ENCODE measurements at places on chromosomes 3 and 15.

DNA sequence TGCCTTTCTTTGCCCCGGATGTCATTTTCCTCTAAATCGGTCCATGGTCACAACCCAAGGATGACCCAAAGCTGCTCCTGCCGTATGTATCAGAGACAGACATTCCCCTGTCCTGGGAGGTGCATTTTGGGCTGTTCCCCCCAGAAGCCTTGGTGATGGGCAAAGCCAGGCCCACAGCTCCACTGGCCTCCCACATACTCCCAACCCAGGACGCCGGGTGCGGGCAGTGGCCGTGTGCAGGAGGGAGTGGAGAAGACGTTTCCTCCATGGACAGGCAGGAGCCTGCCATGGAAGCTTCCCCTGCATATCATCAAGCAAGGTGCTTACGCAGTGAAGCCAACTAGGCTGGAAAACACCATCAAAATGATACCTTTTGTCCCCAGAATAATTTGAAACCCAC lies 175.0 kb downstream of the ATP10A start:
- no peak for DNase-seq

- no peak for DNase-seq
Measured at GRCh38 chr3:38083871-38084333, 44.9 kb downstream of the DLEC1 start.

DNA sequence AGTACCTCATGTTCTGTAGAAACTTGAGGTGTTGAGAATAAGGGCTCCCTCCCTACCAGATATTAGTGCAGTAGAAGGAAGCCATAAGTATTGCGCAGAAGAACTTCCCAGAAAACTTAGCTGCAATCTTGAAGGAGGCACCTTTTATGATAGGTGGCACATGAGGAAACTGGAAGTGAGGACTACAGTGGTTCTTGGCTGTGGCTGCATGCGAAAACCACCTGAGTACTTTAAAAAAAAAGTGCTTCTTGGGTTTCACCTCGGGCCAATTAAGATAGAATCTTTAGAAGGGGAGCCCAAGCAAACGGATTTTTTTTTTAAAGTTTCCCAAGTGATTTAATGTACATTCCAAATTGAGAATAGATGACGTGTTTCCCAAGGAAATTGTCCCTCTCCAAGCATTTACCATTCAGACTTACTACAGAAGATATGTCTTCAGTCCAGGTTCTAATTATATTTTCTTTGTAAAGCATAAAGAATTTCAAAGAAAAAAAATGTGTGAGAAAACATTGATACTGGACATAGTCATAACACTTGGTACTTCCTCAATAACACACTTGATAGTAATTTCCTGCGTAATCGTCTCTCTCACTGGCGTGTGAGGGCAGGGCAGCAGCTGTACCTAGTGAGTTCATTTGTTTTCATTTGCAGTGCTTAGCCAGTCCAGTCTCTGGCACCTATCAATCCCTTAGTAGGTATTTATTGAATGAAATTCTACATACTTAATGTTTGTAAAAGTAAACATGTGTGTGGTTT lies 12.3 kb upstream of the NR1I2 start:
- no peak for DNase-seq

DNA sequence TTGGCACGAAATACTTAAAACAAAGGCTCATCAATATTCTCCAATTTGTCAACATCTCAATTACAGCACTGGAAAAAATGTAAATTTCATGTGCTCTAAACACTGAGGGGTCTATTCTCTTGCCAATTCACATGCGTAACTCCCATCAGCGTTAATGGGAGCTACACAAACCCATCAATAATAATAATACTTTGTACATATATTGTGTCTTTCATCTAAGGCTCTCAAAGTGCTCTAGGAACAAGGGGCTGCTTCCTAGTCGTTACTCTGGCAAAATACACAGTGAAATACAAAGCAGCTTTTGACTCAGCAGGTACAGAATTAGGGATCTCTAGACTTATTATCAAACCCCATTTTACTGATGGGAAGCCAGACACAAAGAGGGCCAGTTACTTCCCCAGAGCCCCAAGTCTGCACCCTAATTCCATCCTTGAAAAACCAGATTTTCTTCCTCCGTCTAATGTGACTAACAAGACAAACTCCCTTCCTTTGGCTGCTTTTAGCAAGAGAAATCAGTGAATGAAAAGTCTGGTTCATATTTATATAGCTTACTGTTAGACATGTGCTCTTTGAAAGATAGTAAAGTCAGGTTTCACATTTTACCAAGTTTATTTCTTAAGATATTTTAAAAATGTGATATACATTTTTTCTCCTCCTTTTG lies 20.0 kb downstream of the MEIS2 start:
- no peak for DNase-seq

GRCh38 chr15:79724804-79725203 lies 172.0 kb downstream of the MTHFS start:
- no peak for DNase-seq

- no peak for DNase-seq
Measured at GRCh38 chr3:130711565-130712324, 34.9 kb downstream of the PIK3R4 start.

DNA sequence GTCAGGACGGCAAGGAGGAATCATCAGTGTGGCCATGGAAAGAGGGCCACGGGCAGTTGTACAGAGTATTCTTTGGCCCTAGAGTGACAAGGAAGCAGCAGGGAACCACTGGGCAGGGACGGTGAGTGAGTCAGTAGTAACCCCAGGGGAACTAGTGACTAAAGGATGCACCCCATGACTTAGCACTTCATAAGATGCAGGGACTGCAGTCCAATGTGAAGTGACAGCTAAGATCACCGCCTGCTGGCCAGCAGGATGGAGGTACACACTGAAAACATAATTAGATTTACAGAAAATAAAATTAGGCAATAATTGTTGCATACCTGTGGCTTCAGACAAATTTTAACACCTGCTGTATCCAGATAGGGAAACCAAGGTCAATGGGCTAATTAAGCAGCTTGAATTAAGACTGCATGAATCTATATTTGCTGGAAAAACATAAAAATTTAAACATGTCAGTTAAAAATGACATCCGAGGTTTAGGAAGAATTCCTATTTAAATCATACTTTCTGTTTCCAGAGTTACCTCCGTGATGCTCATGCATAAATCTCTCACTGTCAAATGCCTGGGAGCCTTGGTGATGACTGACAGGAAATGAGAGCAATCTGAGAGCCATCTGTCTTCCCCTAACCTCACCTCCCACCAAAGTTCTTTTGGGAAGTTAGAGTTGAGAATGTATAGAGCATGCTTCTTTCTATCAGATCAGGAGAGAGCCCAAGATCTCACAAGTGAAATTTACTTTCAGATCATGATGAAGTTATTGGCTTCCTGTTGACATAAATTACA lies 56.5 kb downstream of the DCLK3 start:
- peak; percentile 75 for DNase-seq

GRCh38 chr15:39474657-39475056 lies 106.2 kb upstream of the THBS1 start:
- DNase-seq, result no peak

DNA sequence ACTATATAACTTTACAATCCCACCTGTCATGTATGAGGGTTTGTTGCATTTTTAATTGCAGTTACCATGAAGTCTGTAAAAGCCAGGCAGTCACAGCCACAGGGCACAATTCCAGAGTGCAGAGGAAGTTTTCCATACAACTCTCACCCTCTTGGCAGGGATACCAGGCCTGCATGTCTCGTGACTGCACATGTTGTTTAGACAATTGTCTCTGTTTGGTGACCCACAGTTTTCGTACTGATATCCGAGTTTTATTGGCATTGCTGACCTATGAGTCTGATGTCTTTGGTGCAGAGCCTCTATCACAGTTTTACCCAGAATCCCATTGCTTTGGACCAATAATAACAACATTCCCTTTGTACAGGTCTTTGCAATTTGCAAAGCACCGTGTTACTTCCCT lies 24.9 kb upstream of the MYZAP start:
- no peak for DNase-seq

GRCh38 chr3:50687127-50687751 lies 12.5 kb downstream of the DOCK3 start:
- no peak for DNase-seq

GRCh38 chr15:39029741-39030140 lies 465.1 kb upstream of the RASGRP1 start:
- no peak for DNase-seq

- no peak for DNase-seq
Measured at GRCh38 chr15:63605816-63606215, 8.6 kb downstream of the FBXL22 start.

GRCh38 chr3:47932421-47932820 lies 83.8 kb downstream of the MAP4 start:
- DNase-seq, result no peak

DNA sequence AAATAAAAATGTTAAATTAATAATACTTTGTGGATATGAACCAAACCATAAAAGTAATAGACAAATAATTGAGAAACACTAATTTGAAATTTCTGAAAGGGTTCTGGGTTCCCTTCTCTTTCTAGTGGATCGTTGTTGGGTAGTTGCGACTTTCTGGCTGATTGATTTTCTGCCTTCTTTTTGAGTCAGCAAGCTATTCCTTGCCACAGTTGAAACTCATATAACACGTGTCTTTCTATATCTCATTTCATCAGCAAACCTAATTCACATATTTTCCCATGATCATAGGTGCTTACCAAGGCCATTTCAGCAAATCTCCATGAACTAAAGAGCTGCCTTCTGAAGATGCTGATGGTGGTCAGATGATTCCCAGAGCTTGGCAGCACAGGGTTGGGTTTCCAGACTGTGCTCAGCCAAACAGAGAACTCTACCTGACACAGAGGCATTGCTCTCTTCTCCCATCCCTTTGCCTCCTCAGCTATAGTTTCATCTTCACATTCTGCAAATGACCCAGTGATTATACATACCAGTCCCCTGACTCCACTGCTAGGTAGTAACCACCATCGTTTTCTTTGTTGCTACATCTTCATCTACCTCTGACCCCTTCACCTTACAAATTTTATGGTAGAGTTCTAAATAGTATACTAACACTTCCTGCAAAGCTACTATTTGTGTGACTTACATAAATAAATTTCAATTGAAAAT lies 383.9 kb upstream of the DPH6 start:
- no peak for DNase-seq

DNA sequence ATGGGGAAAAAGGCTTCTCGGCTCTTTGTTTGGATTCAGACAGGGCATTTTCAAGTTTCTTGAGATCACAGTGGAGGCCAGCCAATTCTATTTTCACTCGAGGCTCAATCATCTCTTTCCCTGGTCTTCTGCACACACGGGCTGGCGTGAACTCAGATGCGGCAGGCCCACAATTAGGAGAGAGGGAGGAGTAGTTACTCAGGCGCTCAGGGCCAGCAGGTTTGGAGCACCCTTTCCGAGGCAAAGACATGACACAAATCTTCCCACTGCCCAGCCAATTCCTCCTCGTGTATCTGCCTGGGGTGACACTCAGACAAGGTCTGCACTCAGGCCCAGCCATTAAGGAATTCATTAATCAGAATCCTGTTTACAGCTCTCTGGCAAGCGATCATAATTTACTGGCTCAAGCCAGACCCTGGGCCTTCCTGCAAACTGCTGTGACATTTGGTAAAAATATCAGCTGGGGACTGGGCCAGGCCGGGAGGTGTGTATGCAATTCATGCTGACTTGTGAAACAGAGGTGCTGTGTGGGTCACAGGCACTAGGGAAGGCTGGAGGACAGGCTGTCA lies 68.1 kb upstream of the TLE3 start:
- DNase-seq, result no peak

DNA sequence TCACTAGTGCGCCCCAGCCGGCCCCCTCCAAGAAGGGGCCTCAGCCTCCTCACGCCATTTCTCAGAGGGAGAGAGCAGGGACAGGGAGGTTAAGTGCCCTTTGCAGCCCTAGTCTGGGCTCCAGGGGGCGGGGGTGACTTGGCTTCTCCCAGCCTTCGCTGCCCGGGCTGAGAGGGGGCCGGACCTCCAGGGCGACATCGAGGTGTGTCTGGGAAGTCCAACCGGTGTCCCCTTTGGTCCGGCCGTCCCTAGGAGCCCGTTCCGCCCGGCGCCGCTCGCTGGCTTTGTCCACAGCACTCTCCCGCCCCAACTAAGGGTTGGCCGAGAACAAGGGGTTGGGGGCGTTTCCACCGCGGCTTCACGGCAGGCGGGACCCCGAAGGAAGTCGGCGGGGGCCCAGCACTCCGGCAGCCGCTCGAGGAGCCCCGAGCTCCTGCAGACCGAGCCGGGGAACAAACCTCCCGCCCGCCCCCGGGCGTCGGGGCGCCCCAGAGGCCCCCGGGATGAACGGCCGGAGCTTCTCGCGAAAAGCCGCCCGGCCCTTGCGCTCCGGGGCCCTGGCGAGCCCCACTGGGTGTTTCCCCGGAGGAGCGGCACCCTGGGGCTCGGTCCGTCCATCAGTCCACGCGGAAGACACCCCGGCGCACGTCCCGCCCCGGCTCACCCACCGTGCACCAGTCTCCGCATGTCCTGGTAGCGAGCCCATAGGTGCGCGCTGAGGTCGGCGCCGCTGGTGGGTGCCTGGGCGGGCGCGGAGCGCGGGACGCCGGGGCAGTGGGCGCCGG lies 627 bp downstream of the NT5DC2 start:
- DNase-seq, result peak; percentile 58

DNA sequence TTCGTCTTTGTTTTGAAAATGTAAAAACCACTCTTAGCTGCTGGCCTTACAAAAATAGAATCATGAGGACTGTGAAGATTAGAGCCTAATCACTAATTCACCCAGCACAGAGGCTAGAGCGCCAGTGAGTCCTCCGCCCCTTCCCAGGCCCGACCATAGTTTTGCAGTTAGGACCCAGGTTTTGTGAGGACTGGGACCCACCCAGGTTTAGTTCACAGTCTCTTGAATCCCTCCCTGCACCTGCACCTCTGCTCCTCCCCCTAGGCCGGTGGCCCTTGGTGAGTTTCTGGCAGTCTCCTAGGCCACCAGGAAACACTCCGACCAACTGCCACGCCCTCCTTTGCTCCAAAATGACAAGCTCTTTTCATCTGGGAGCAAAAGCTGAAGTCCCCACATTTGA lies 136.0 kb upstream of the CCDC54 start:
- DNase-seq, result peak; percentile 75

DNA sequence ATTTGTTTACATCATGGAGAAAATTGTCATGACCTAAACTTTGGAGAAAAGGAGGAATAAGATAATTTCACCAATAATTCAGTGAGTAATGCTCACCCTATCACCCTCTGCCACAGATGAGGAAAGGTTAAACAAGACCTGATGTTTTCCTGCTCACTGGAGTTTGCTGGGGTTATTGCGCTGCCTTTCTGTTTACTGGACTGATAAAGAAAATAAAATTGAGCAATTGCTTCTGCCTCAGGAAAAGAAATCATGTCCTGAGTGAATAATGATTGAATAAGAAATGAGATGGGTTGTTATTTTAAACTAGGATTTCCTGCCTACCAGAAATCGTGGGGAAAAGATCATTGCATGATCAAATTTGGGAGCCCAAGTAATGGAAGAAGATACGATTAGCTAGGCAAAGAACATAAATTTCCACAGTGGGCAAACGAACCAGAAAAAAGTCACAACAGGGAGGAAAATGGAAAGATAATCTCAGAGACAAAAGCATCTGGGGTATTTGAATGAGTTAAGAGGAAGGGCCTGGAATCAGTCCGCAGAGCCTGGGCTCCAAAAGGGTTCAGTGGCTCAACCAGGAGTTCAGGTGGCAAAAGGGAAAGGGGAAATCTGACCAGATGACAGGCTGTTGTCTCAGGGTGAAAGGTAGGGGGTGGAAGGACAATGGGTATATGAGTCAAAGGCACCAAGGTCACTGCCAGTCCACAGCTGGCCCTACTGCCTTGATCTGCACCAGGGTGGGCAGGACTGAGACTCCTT lies 146.8 kb downstream of the FAM43A start:
- no peak for DNase-seq

- DNase-seq, result no peak
Measured at GRCh38 chr3:15955968-15956367, 158.2 kb upstream of the ANKRD28 start.
